Head of caudate nucleus (tissue), 42 donors: ENCODE measurements at places on chromosomes 6 and 20.

DNA sequence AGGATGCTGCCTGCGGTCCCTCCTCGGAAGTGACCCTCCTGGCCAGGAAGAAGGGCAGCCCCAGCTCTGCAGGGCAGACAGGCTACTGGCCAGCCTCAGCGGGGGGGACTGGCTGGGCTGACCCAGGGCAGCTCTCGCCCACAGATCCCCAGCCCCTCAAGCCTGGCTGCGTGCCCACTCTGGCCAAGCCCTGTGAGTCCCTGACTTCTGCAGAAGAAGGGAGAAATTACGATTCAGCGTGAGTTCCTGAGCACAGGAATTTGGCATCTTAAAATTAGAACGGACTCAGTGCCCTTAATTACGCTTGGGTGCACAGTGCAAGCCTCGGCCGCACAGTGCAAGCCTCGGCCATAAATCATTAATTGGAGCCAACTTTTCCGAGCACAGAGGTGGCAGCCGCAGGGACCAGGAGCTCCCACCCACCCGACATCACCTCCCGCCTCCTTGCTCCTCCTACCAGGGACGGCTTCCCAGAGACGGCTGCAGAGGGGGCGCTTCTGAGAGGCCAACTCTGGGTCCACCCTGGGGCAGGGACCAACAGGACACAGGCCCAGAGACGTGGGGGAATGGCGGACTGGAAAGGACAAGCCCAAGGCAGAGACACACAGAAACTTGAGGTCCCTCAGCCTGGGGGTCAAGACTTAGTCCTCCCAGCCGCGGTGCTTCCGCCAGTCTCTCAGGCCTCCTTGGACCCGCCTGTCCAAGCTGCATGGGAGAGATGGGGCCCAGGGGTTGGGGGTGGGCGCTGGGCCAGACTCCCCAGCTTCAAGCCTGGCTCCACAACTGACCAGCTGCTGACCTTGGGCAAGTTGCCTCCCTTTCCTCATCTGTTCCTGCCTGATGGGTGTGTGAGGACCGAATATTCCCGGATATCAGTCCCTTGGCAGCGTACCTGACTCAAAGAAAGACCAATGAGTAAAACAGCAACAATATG, 165.4 kb downstream of the TAF4 start:
- peak; percentile 68 for DNase-seq

- no peak for DNase-seq
Measured at GRCh38 chr20:18279242-18279641, 9.1 kb upstream of the ZNF133 start.

DNA sequence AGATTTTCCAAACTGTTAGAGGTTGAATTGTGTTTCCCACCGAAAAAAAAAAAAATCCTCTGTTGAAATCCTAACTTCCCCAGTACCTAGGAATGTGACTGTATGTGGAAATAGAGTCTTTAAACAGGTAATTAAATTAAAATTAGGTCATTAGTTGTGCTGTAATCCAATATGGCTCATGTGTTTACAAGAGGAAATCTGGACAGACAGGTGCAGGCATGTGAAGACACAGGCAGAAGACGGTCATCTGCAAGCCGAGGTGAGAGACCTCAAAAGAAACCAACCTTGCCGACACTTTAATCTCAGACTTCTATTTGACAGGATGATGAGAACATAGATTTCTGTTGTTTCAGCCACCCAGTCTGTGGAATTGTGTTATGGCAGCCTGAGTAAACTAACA, 28.6 kb upstream of the EZR start:
- no peak for DNase-seq

DNA sequence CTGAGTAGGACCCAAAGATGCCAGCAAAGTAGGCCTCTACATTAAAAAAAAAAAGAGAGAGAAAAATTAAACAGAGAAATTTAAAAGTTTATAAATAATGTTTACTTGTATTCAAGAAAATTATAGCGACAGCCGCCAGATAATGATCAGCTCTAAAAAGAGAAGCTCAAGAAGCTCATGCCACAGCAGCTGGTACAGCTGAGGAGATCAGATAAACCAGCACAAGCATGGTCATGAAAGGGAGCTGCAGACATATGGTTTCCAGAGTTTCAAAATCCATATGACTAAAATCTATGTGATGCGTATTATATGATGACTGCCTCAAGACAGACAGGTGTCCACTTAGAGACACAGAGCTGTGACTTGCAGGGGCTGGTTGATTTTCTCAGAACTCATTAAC, 13.6 kb upstream of the HLA-C start:
- no peak for DNase-seq
